ENCODE measurements at places on chromosomes 7 and 10.

GRCh38 chr10:125407000-125407502 lies 246.7 kb upstream of the CTBP2 start:
- DNase-seq: no peak

DNA sequence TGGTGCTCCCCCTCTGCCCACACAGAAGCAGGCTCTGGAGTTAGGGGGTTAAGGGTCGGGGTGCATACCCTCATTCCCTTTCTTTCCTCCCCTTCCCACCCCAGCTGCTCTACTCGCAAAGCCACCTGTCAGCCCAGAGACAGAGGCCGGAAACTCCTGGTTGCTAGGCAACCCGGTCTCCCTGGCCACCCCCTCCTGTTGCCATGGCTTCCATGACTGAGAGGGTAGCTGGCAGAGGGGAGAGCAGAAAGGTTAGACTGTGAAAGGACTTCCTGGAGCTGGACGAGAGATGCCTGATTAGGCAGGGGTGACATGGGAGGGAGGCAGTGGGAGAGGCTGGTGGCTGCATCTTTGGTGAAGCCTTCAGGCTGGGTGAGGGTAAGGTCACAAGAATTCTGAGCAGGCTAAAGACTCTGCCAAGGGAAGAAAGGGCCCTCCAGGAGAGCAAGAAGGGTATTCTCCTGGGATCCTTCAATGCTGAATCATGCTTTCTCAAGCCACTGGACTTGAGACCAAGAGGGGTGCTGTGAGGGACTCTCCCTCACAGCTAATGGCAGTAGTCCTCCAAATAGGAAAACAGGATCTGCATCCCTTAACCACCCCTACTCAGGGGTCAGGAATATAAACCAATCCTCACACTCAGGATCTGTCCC lies 5.4 kb downstream of the PSD start:
- no peak for DNase-seq

DNA sequence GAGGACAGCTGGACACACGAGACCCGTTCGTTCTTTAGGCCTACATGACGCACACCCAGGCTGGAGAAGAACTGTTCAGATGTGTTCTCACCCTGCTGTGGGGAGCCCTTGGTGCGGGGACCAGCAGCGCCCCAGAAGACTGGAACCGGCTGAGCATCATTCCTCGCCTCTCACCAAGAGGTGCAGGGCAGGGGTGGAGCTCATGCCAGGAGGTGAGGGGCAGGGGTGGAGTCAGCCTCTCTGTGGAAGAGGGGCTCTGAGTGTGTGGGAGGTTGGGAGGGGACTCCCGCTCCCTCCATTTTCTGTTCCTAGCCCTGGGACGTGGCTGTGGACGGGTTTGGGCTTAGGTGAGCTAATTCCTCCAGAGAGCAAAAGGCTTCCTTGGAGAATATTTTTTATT lies 66.0 kb upstream of the SHH start:
- DNase-seq: no peak

- no peak for DNase-seq
Observed at GRCh38 chr10:8489823-8490222, 435.3 kb downstream of the GATA3 start.

DNA sequence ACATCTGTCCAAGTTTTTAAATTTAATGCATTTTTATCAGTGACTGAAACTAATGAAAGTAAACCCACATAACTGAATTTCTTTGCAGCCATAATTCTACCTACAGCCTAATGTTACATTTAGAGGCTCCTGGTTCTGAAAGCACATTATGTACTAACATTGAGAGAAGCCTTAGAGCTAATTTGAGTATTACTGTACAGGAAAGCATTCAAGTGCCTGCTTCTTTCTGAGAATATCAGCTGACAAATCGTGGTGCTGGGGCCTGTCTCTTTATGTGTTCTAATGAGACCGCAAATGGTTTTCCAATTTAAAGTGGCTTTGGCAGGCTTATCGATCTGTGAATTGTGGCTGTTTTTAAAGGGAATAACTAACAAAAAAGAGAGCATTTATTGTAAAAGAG lies 32.3 kb upstream of the DGKB start:
- DNase-seq: no peak

DNA sequence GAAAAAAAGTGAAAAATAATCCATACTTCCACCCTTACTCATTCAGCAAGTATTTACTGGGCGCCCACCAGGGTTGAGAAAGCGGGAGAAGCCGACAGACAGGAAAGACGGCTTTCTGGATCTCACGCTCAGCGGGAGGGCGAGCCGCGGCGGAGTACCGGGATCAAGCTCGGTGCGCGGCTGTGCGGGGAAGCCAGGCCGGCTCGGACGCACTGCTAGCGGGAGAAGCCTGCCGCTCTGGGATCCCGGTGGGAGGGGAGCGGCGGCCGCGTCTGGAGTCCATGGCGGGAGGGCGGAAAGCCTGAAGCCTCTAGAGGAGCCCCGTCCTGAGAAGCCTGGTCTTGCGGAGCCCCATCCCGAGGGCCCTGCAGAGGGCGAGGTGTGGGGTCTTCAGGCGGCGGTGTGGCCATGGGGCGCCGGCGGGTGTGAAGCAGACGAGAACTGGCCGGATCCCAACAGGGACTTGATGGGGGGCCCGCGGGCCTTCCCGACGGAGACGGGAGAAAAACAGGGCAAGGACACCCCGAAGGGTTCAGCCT lies 82.9 kb downstream of the VIPR2 start:
- DNase-seq: no peak

DNA sequence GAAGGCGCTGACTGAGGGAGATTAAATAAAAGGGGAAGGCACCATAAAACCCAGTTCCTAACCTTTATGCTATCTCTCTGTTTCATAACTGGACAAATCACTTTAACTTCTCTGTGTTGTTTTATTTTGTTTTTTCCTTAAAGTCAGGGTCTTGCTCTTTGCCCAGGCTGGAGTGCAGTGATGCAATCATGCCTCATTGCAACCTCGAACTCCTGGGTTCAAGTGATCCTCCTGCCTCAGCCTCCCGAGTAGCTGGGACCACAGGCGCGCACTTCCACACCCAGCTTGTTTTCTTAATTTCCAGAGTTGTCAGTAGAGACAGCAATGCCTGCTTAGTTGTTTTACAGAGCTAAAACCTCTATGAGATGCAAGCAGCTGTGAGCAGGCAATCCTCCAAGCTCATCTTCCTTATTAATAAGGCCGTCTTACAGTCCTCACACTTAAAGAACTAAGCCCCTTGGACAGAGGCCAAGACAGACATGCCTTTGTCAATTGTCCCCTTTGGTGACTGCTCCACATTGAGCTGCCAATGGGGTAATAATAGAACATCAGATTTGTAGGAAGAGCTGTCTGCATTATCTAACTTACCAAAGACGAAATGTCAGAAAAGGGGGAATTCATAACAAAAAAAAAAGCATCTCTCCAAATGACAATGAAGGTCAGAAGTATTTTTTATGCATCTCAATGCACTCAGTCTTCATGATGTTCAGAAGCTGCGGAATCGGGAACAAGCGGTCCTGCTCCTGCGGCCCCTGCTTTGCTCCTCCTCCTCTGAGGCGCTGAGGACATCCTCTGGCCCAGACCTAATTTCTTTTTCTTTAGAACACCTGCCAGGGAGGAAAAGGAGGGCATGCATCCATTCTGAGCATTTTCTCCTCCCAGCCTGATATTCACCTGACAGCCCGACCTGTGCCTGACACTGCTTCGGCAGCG lies 62.7 kb upstream of the RNF32 start:
- no peak for DNase-seq

- DNase-seq: no peak
Observed at GRCh38 chr7:157549612-157550299, 213.0 kb downstream of the DNAJB6 start.

- no peak for DNase-seq
Observed at GRCh38 chr10:129946859-129947258, 17.2 kb downstream of the EBF3 start.

DNA sequence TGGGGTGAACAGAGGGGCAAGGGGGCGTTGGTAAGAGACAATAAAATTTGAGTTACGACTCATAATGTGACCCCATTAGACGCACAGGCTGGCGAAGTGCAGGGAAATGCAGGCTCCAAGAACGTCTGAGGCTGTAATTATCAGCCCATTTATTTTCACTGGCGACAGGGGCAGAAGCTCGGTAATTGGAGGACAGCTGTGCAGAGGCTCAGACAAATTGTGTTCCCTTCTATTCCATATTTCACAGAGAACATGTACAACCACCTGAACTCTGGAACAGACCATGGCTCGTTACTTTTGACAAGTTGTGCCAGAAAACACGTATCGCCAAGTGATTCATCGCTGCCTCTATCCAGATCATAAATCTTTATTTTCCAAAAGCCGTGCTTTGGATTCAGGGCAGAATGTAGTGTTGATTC lies 137.3 kb upstream of the FRMD4A start:
- no peak for DNase-seq

- DNase-seq: no peak
Observed at GRCh38 chr10:21530168-21530567, 3.9 kb upstream of the MLLT10 start.

GRCh38 chr10:112607506-112607905 lies 160.5 kb downstream of the VTI1A start:
- DNase-seq: no peak

DNA sequence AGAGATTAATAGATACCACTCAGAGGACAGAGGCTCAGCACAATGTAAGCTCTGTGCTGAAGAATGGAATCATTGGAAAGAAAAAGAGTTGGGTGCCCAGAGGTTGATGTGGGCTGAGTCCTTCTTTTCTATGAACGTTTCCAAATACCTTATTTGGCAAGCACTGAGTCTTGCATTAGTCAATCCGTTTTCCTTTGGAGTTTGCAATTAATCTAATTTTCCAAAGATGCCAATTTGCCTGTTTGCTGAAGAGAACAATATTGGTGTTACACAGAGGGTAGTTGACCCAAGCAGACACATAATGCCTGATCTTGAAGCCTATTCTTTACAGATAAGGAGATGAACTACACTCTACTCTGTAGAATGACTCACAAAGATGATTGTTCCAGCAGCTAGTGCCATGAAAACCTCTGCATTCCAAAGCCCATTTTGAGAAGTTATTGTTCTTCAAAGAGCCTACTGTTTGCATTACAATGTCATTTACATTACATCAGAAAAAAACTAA lies 55.4 kb upstream of the MET start:
- DNase-seq: no peak

- no peak for DNase-seq
Observed at GRCh38 chr7:90607196-90607595, 11.1 kb downstream of the CDK14 start.

- DNase-seq: no peak
Observed at GRCh38 chr7:84055904-84056605, 138.5 kb downstream of the SEMA3A start.

- no peak for DNase-seq
Observed at GRCh38 chr10:22222236-22223190, 4.7 kb upstream of the EBLN1 start.

GRCh38 chr7:30977896-30978564 lies 14.3 kb downstream of the GHRHR start:
- DNase-seq: no peak

DNA sequence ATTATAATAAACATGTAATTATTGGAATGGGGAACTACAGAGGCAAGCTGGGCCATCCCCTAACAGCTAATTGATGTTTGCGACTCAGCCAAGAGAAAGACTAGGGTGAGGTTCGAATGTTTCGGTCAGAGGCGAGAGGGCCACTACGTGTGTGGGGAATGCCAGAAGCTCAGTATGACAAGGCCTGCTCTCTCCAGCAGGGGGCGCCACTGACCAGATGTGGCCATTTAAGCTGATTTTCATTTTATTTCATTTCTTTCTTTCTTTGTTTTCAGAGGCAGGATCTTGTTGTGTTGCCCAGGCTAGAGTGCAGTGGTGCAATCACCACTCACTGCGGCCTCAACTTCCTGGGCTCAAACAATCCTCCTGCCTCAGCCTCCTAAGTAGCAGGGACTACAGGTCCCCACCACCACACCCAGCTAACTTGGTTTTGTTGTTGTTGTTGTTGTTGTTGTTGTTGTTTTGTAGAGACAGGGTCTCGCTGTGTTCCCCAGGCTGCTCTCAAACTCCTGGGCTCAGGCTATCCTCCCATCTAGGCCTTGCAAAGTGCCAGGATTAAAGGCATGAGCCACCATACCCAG lies 38.1 kb downstream of the TMEM130 start:
- DNase-seq: peak; percentile 49

DNA sequence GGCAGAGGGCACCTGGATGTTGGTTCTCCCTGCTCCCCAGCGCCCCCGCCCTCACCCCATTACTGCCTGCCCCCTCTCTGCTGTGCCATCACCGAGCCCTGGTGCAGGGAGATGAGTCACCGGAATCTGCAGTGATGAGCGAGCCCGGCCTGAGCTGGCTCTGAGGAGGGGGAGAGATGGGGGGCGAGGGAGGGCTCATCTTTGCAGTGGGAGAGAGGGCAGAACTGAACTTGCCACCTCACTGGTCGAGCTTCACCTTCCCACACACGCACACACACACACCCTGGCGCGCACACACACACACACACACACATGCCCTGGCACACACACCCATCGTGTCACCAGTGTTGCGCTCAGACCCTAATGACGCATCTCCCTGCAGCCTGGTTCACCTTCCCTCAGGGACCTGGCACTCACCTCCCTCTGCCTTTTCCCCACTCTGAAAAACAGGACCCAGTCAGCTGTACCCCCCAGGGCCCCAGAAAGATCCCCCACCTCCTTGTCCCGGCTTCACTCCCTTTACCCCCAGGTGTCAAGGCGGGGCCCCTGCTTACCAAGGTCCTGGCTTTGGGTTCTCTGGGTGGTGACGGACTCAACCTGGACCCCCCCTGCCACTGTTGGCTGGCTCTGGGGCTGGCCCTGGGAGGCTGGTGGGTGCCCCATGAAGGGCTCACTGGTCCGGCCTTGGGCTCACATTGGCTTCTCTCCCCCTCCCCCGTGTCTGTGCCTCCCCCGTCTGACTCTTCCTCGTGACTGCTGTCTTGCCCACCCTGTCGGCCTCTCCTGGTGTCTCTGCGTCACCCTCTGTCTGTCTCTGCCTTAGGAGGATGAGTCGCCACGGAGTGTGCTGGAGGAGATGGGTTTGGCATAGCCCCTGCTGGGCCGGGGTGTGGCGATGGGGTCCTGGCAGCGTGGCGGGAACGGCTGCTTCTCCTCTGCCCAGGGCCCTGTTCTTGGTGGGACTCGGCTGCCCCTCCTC lies 5.4 kb downstream of the VGF start:
- DNase-seq: no peak

- no peak for DNase-seq
Observed at GRCh38 chr7:106099539-106099938, 12.6 kb downstream of the SYPL1 start.

GRCh38 chr7:26815426-26815825 lies 49.0 kb downstream of the SKAP2 start:
- no peak for DNase-seq

DNA sequence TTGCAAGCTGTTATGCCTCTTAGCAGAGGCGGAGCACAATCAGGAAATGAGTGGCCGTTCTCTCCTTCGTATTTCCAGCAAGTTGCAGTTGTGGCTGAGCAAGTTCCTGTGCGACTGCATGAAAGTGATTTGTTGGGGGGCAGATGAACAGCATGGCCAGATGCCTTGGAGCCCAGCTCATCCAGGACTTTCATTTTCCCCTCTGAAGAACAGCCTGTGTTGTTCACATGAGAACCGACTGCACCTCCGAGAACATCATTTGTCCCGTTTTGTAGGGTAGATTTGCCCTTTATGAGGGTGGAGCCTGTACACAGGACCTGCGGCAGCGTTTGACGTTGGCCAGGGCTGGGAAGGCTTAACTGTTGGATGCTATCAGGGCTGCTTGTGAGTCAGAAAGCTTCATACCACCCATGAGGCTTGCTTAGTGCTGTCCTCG lies 4.4 kb downstream of the BAG3 start:
- DNase-seq: peak; percentile 61

- no peak for DNase-seq
Observed at GRCh38 chr7:31335161-31335856, 5.2 kb downstream of the NEUROD6 start.

- DNase-seq: no peak
Observed at GRCh38 chr10:78626471-78626870, 442.3 kb upstream of the ZMIZ1 start.

- DNase-seq: no peak
Observed at GRCh38 chr10:132407846-132408278, 10.9 kb downstream of the PWWP2B start.
